ENCODE measurements at places on chromosomes 4 and X.

DNA sequence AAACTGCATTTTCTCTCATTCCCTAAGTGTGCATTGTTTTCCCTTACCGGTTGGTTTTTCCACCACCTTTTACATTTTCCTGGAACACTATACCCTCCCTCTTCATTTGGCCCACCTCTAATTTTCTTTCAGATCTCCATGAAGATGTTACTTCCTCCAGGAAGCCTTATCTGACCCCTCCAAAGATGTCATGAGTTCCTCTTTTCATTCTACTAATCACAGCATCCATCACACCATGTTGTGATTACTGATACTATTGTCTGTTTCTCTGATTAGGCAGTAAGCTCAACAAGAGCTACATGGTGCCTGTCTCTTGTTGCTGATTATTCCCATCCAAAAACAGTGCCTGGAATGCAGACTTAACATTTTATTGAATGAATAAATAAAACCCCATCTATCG lies 2.9 kb upstream of the AFP start:
- no peak for DNase-seq

DNA sequence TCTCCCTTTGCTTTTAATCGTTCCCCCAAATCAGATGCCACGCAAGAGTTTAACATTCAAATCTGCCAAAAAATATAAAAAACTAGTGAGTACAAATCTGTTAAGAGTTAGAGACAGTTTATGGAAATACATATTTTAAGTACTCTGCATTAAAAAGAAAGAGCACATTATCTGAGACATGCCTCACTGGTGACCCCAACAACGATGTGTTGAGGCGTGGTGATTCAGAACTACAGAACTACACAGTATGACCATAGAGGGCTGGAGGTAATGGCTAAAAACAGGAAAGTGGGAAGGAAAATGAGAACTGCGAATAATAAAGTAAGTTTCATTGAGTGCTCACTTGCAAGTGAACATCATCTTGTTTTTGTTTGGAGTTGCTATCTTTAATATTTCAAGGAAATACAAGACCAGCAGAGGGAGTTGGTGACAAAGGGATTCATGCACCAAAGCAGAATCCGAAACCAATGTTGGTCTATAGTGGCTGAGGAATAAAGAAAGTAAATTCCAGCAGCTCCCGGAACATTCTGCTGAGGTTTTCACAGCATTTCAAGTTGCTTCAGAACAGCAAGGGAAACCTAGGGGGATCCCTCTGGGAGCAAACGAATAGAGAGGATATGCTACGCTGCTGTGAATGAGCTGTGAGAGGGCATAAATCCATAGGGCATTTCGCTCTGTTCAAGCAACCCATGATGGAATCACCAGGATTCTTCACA lies 92.2 kb downstream of the DCHS2 start:
- DNase-seq = peak; percentile 40

DNA sequence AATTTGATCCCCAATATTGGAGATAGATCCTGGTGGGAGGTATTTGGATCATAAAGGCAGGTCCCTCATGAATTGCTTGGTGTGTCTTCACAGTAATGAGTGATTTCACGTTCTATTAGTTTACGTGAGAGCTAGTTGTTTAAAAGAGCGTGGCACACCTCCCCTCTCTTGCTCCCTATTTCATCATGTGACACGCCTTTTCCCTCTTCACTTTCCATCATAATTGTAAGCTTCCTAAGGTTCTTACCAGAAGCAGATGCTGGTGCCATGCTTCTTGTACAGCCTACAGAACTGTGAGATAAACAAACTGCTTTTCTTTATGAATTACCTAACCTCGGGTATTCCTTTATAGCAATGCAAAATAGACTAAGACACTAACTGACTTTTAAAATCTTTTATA lies 34.0 kb upstream of the FMR1 start:
- no peak for DNase-seq

GRCh38 chr4:67084783-67085182 lies 460.5 kb downstream of the CENPC start:
- no peak for DNase-seq

- DNase-seq = no peak
Observed at GRCh38 chrX:38595801-38596200, 34.5 kb downstream of the TSPAN7 start.

GRCh38 chr4:150389896-150390530 lies 191.9 kb upstream of the MAB21L2 start:
- peak; percentile 30 for DNase-seq

GRCh38 chr4:7826176-7826908 lies 113.3 kb downstream of the AFAP1 start:
- no peak for DNase-seq

GRCh38 chrX:44915361-44915868 lies 42.4 kb downstream of the KDM6A start:
- no peak for DNase-seq

DNA sequence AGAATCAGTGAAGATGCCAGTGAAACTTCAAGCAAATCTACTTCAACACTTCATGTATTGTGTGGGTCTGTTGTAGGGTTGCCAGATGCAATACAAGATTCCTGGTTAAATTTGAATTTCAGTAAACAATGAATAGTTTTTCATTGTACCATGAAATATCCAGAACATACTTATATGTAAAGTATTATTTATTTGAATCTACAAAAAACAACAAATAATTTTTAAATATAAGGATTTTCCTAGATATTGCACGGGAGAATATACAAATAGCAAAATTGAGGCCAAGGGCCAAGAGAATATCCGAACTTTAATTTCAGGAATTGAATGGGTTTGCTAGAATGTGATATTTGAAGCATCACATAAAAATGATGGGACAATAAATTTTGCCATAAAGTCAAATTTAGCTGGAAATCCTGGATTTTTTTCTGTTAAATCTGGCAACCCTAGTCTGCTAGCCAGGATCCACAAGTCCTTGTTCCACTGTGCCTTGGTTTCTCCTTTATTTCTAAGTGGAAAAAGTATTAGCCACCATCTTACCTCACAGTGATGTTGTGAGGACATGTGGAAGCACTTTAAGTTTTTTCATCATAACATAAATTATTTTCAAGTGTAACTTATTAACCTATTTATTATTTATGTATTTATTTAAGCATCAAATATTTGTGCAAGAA lies 2.3 kb downstream of the CXCL8 start:
- no peak for DNase-seq

DNA sequence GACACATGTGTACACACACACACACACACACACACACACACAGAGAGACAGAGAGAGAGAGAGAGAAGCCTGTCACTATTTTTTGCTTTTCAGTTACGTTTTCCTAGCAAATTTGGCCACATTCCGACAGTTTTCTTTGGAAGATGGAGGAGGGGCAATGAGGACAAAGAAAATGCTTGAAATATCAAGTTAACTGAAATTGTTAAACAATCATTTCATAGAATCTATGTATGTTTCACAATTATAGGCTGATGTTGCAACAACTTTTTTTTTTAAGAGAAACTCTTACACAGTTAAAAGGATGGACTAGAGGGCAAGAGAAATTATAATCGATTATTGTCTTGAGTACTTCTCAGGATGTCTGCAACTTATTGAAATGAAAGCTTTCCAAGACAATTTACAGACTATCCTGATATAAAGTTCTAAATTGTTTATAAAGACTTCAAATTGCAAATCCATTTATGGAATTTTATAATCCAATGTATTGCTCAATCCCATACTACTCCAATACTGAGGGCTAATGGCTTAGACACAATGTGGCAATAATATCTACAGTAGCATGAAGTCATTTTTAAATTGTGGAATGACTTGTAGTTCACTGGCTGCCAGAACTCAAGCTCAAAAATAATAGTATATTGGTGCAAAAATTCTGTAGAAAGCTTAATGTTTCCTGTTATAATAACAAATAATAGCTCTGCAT lies 647.0 kb upstream of the PCDH7 start:
- DNase-seq = no peak

GRCh38 chrX:22192419-22193060 lies 80.2 kb upstream of the CBLL2 start:
- peak; percentile 54 for DNase-seq

GRCh38 chr4:1023895-1024740 lies 12.7 kb downstream of the FGFRL1 start:
- DNase-seq = no peak

DNA sequence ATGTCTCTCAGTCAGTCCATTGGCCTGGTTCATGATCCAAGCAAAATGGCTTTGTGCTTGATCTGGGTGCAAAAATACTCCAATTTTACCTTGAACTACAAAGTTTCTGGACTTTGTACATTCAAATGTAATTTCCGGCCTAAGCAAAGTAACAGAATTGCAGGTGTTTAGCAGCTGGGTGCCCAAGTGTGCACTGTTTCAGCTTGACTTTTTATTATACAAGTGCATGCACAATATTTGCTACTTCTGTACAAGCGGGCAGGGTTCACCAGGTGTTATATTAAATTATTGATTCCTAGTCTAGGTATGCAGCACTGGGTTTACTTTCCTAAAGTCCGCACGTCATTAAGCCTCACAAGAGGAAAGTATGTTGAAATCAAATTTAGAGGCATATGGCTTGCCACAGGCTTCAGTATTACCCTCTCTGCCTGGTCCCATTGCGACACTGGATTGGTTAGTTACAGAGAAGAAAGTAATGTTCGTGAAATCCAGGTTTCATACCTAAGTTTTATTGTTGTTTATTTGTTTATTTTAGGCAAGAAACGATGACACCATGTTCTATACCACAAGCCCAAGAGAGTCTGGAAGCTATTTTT lies 376.9 kb upstream of the CTSO start:
- no peak for DNase-seq

DNA sequence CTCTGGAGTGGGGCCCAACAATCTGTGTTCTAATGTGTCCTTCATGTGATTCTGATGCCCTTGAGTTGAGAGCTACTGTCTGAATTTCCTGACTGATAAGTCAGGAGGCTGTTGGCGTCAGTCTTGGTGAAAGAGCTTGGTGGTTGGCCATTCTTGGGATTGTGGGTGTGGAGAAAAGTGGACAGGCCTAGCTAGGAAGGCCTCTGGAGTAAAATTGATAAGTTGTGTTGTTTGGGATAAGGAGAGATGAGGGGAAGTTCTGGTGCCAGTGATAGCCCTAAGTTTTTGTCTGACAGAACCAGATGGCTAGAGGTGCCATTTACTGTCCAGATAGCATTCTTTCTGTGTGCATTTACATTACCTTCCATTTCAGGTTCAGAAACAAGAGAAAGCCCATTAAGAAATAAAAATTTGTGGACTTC lies 11.7 kb downstream of the NSD2 start:
- no peak for DNase-seq

- DNase-seq = no peak
Observed at GRCh38 chrX:8025705-8026104, 98.5 kb upstream of the PNPLA4 start.

DNA sequence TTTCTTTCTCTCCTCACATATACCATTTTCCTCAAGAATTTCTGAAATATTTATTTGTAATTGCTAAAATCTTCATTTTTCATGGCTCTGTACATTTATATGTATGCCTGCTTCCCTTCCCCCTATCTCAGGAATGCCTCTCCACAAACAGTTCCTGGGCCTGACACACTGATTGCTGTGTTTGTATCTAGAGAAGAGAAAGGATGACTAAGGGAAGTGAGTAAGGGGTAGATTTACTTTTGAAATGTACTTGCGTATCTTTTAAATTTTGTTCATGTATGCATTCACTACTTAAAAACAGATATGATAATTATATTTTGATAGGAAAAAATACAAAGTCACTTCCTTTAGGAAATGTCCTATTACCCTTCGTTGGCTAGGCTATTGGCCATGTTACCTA lies 790.8 kb downstream of the PCDH18 start:
- peak; percentile 23 for DNase-seq

GRCh38 chr4:73922766-73923630 lies 53.8 kb downstream of the CXCL1 start:
- DNase-seq = peak; percentile 72

DNA sequence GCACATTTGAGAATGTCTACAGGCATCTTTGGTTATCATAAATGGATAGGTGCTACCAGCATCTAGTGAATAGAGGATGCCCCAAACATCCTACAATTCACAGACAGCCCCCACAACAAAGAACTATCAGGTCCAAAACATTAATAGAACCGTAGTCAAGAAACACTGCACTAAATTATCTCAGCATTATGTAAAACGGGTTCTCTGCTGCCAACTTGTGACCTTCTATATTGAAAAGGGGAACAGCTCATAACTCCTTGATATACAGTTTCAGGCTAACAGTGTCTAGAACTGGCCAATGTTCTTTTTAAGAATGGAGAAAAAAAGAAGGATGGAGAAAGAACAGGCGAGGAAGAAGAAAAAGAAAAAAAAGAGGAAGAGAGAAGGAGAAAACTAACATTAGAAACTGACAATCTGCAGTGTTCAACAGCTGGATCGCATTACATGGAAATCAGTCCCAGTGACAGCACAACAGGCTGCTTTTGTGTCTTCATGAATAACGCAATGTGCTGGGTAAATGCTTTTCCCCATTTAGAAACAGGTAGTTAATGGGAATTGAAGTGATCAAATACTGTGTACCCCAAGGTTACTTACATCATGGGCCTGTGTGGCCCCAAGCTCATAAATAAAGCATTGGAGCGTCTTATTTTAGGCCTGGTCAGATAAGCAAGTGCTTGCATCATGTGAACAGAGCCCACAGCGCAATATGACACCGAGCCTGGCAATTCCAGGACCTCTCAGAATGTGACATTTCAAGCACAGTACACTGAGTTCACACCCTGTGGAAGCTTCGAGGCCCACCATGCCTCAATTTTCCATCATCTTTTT lies 339.5 kb downstream of the DHX15 start:
- peak; percentile 7 for DNase-seq

- DNase-seq = peak; percentile 25
Observed at GRCh38 chr4:6582889-6583490, 8.0 kb downstream of the MAN2B2 start.

DNA sequence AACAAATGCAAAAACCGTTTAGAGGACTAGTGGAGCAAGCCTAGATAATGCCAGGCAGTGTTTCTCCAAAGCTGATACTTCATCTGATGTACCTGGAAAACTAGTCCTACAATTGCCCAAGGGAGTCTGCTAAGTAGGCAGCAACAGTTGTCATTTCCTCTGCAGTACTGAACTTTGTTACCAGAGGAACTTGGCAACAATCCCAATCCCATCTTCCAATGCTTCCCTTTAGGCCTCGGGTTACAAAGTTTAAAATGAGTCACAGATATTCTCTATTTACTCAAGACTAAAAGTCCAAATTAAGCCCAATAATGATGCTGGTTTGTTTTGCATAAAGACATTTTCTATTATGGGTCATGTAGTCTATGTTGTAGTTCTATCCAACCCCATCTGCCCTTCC lies 120.0 kb upstream of the GLRA2 start:
- peak; percentile 9 for DNase-seq

- no peak for DNase-seq
Observed at GRCh38 chrX:55794405-55794804, 76.9 kb downstream of the RRAGB start.
